ENCODE measurements at places on chromosomes 1 and 21.

DNA sequence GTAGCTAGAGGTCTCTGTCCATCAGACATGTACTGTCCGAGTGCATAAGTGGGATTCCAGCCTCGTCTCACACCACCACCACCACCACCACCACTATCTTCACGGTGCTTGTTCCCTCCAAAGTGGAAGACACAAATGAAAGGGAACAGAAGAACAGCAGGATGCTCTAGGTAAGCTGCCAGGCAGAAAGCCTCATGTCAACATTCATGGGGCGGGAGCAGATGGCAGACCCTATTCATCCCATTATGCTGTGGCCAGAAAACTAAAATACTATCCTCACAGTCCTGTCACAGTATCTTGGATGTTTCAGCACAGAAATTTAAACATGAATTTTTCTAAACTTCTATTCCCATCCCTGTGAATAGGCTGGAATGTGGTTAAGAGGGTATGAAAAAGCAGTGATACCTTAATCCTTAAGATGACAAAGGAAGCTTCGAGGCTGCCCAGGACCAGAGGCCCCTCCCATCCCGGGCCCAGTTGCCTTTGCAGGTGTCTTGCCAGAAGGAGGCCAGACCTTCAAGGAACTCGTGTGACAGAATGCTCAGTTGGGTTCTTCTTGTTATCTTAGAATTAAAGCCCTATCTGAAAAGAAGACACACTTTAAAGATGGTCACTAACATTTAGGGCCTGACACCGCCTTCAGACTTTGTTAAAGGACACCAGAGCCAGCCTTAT is 24.7 kb downstream of the APCS start:
- DNase-seq = no peak

GRCh38 chr1:27491748-27492700 is 2.1 kb upstream of the WASF2 start:
- DNase-seq = no peak

DNA sequence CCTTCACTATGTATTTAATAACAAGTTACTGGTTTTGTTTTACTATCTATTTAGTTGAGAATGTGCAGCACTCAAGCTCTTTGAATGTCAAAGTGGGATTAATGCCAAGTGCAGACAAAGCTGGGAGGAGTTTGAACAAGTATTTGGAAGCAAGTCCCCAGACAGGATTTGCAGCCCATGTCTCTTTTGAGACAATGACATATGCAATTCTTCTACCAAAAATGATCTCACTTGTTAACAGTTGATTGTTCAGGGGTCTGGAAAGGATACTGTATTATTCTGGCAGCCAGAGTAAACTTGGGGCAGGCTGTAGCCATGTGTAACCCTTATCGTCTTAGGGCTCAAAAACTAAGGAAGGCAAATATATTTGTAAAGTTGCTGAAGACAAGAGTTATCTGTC is 15.8 kb downstream of the COLGALT2 start:
- no peak for DNase-seq

- no peak for DNase-seq
Observed at GRCh38 chr1:202167708-202168415, 7.5 kb upstream of the PTPN7 start.

DNA sequence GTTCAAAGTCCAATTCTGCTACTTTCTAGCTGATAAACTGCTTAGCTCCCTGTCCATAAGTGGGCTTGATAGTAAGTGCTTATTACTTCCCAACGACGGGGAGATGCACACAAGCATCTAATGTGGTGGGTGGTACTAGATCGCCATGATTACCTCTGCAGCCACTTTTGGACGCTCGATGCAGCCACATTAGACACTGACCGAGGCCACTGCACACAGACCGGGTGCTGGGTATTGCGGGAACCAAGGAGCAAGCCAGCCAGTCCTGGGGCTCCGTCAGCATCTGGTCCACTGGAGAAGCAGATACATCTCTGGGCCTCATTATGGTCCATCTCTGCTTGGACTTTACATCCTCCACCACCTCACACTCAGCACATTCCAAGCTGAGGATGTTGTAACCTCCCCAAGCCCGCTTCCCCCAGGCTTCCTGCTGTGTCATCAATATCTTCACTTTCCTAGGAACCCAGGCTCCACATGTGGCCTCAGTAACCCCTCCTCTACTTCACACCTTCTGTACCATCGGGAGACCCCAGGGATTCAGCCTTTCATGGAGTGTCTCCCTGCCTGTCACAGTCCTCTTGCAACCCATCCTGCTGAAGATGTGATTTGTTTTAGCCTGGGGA is 48.2 kb downstream of the RHOU start:
- no peak for DNase-seq

DNA sequence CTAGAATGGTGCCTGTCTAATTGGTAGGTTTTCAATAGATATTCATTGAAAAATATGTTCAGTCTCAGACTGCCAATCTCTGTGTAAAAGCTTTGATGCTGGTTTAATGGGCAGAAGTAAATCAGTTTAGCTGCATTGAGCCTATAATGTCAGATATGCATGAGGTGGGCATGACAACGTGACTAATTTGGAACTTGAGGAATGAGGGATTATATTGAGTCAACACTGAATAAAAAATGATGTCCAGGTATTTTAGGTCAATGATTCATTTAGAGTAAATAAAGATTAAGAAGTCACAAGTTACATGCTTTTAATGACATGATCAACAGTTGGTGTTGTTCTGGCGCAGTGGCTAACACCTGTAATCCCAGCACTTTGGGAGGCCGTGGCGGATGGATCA is 3.0 kb downstream of the WDR3 start:
- no peak for DNase-seq

GRCh38 chr1:176187001-176187400 is 20.1 kb downstream of the COP1 start:
- DNase-seq = no peak

- no peak for DNase-seq
Observed at GRCh38 chr1:245986404-245987218, 520.5 kb downstream of the SMYD3 start.

- DNase-seq = no peak
Observed at GRCh38 chr1:84722794-84723193, 32.5 kb upstream of the SSX2IP start.

GRCh38 chr1:17118706-17119075 is 560 bp downstream of the PADI2 start:
- no peak for DNase-seq
